ENCODE measurements at places on chromosomes 13 and 19.

DNA sequence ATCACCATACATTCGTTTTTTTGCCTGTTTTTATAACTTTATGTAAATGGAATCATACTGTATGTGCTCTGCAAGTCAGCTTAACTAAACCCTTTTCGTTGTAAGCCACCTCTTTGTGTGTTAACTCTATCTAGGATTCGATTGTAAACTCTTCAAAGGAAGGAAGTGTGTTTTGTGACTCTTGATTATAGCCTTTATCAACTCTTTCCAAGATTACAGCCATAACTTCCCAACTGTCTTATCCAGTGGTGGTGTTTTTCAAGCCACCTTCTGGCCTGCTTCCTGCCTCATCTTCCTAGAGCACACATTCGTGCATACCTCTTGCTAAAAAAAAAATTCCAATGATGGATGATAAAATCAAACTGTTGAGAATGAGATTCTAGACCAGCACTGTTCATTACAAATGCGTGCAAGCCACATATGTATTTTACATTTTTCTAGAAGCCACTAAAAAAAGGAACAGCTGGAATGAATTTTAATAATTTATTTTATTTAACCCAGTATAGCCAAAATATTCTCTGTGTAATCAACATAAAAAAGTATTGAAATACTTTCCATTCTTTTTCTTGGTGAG is 12.0 kb upstream of the FBXL3 start:
- DNase-seq, result no peak

DNA sequence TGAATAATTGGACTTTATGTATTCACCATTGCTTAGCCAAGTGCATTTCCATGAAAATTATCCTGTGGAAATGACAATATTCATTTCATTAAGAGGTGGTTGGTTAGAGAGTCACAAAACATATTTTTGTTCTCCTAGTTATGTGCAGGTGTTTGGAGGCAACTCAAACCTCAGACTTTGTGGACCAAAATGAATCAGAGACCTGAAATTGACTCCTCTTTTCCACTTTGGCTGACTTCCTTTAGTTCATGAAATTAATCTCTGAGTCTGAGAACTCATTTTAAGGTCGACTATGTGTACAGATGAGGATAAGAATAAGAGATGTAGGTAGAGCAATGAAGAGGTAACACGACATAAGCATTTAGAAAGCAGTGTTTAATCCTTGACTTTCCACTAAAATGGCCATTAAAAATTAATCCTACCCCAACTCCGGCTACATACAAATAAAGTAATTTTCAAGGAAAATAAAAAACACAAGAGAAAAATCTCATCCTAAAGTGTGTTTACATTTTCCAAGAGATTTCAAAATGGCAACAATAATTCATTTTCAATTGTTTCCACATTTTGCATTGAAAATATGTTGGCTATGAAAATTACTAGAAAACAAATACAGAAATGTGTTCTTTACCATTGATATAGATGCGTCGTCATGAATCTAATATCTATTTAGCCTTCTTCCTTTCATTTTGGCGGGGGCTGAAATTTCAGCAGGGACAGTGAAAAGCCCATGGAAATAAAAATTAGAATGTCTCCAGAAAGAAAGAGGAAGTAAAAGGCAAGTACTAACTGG is 185.4 kb upstream of the CSNK1A1L start:
- no peak for DNase-seq

GRCh38 chr19:18473003-18473705 is 35.2 kb upstream of the ISYNA1 start:
- DNase-seq, result no peak

- no peak for DNase-seq
Measured at GRCh38 chr13:33610438-33611120, 207.4 kb upstream of the RFC3 start.

DNA sequence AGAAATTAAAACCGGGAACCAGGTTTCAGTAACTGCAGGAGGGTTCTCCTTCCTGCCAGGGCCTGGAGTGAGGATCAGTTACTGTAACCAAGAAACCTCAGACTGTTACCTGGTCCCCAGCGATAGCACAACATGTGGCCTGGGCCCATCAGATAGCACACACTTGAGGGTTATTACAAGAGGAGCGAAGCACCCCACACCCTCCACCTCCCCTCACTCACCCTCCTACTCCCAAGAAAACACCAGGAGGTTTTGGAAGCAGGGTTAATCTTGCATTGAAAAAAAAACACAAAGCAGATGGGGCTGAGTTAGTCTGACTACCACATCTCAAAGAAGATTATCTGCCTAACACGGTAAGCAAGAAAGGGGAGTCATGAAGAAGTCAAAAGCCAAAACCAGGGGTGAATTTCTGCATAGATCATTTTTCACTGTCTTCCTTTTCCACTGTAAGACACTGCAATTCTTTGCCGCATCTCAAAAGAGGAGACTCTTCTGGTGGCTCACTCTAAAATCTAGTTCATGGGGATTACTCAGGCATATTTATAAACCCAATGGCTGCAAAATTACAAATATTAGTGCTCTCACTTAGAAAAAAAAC is 75.9 kb upstream of the DOCK9 start:
- DNase-seq, result no peak

DNA sequence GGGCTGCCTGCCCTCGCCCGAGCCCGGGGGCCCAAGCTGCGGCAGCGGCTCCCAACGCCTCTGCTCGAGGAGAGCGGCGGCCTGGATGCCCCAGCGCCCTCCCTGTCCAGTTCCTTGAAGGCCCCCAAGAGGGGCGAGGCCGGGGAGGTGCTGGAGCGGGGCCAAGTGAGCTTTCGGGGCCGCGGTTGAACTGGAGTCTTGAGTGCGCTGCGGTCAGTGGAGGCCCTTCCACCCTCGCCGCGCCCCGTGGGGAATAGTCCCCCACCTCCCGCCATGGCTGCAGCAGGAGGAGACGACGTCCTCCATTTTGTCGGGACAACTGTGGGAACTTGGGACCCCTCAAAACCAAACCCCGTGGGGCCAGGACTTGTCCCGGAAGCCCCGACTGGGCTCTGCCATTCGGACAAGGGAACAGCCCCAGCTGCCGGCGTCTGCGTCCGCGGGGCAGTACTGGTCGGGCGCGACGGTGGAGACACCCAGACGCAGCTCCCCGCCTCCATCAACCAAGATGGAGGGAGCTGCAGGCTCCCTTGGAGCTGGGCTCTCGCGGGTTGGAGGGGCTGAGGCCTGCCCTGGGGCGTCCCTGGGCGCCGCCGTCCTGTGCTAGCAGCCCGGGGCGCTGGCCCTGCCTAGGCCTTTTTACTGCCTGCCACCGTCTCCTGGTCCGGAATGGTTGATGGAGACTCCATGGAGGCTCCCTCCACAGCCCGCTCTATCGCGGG is 736 bp upstream of the ZMYM5 start:
- peak; percentile 64 for DNase-seq

GRCh38 chr19:15253061-15253460 is 20.8 kb upstream of the EPHX3 start:
- DNase-seq, result no peak

- DNase-seq, result no peak
Measured at GRCh38 chr19:8452446-8453123, 7.8 kb downstream of the HNRNPM start.

GRCh38 chr13:97976610-97977521 is 23.4 kb downstream of the IPO5 start:
- DNase-seq, result peak; percentile 41

GRCh38 chr19:13097033-13097462 is 5.6 kb downstream of the LYL1 start:
- DNase-seq, result peak; percentile 17

- no peak for DNase-seq
Measured at GRCh38 chr13:99956473-99957349, 14.9 kb downstream of the ZIC5 start.

GRCh38 chr13:28540612-28541011 is 45.7 kb upstream of the FLT1 start:
- DNase-seq, result no peak

DNA sequence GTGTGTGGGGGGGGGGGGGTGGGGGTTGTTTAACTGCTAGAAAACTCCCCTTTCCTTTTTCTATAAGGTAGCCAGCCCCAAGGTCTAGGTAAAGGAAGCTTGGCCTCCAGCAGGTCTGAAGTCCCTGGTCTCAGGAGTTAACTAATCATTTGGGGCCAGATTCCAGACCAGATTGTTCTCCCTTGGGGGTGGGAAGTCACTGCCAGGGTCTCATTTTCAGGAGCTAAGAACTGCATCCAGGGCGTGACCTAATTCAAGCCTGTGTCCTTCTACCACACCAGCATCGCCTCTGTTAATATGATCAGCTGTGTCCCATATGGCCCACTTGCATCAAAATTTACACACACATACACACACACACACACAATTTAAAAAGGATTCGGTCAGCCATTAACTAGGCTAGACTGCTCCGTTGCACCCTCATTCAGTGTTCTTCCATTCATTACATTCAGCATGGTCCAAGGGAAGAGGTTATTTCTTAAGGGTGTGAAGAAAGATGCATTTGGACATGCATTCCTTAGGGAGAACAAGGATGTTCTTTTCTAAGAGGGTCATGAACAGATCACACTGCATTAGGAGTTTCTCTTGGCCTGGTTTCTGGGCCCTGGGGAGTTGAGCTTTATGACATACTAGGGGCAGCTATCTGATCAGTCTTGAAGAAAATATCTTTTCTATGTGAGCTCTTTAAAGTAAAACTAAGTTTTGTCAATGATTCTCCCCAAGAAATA is 91.0 kb downstream of the FGF14 start:
- DNase-seq, result no peak

DNA sequence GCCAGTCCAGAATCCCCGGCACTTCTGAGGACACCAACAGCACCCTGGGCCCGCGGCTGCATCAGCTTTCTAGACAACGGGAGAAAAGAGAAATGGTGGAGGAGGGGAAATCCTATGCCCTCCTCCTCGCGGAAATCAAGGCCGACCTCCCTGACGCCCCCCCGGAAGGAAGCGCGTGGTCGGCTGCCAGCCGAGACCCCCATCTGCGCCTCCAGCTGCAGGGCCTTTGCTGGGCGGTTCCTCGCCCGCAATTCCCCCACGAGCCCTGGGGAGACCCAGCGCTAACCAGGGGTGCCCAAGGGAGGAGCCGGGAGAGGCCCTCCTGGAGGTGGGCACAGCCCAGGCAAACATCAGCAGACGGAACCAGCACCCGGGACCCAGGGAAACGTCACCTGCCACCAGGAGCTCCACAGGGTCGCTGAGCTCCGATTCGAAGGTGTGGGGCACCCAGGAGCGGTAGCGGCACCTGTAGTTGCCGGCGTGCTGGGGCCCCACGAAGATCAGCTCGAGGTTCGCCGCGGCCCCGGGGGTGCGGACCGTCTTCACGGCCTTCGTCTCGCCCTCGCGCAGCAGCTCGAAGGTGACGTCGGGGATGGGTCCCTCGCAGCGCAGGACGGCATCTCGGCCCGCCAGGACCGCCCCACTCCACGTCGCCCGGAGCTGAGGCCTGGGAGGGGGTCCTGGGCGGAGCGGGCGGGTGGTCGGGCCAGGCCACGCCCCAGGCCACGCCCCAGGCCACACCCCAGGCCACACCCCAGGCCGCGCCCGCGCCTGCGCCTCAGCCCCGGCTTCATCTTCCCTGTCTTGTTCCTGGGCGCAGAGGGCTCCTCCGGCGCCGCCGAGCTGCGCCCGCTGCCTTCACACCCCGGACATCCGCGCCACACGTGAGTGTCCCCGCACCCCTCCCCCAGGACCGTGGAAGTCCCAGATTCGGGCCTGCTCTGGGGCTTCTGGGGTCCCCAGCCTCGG is 6.0 kb downstream of the A1BG start:
- DNase-seq, result peak; percentile 80

- DNase-seq, result no peak
Measured at GRCh38 chr13:27657724-27658123, 36.0 kb downstream of the POLR1D start.

GRCh38 chr19:36245210-36246005 is 30.5 kb downstream of the ZNF146 start:
- no peak for DNase-seq

DNA sequence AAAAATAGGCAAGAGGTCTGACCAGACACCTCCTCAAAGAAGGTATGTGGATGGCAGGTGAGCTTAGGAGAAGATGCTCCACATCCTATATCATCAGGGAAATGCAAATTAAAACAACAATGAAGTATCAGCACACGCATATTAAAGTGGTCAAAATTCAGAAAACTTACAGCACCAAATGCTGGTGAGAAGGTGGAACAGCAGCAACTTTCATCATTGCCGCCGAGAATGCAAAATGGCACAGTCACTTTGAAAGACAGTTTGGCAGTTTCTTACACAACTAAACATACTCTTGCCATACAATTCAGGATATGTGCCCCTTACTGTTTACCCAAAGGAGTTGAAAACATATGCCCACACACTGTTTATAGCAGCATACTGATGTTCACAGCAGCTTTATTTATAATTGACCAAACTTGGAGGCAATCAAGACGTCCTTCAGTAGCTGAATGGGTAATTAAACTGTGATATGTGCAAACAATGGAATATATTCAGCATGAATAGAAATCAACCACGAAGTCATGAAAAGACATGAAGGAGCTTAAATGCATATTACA is 22.5 kb downstream of the OR10H4 start:
- DNase-seq, result no peak

DNA sequence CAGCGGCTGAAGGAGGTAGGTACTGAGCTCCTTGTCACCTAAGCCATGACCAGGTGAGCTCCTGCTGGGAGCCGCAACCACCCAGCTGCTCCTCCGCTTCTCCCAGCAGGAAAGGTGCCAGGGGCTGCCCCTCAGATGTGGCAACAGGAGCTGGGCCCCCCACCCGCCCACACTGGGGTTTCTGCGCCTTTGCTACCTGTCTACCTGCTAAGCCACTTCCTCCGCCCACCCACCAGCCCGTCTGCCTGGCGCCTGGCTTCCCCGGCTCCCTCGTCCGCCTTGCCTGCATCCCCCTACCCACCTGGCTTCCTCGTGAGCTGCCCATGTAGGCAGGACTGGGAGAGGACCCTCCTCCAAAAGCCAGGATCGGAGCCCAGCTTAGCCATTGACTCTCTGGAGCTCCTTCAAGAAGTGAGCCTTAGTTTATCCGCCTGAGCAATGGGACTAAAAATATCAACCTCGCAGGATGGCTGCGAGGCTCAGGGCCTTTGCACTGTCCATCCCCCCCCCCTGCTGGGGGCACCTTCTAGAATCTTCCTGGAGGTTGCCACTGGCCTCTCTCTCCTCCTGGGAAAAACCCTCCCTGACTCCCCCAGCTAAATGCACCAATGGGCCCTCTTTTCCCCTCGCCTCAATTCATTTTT is 55.8 kb upstream of the KLF2 start:
- no peak for DNase-seq

- DNase-seq, result no peak
Measured at GRCh38 chr13:94312511-94313216, 166.8 kb downstream of the DCT start.

GRCh38 chr19:8451885-8452284 is 7.1 kb downstream of the HNRNPM start:
- DNase-seq, result no peak

DNA sequence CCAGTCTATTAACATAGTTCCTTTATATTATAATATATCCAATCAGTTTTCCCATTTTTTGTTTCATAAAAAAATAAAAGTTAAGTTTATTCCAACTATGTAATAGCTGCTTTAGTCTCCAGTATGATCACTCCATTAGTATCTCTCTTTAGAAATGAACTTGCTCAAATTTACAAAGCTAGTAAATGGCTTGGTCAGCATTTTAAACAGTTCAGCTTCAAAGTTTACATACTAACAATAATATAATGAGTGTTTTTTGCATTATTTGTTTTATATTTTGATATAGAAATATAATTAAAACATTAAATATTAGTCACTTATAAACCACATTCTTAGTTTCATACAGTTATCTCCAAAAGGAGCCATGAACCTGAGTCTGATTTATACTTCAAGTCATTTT is 1073.8 kb downstream of the SLITRK5 start:
- no peak for DNase-seq

Data from inflammatory macrophage (primary cell).